ENCODE measurements at places on chromosomes 3 and 15.

GRCh38 chr3:104909721-104910120 lies 457.0 kb upstream of the ALCAM start:
- no peak for DNase-seq

- no peak for DNase-seq
Observed at GRCh38 chr15:62877276-62877857, 165.2 kb upstream of the TPM1 start.

GRCh38 chr3:125052624-125053303 lies 3.0 kb downstream of the HEG1 start:
- DNase-seq, result no peak

DNA sequence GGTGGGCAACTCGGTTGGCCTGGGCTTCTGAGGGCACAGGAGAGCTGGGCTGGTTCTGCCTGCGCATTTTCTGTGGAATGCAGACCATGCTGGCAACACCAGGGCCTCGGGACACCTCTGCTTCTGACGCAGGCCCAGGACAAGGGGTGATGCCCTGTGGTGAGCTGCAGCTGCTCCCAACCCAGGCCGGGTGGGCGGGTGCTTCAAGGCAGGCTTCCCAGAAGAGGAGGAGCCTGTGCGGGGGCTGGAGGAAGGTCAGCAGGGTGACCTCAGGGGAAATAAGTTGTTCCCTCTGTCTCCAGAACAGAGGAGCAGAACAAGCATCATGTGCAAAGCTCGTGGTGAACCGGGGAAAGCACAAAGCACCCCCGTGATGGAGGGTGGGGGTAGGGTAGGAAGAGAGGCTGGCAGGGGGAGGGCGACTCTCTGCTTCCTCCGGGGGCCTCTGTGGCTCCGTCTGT lies 11.0 kb upstream of the PLXNA1 start:
- no peak for DNase-seq

- DNase-seq, result no peak
Observed at GRCh38 chr3:58352626-58353025, 19.9 kb downstream of the PXK start.

- DNase-seq, result no peak
Observed at GRCh38 chr3:35654476-35654875, 15.2 kb downstream of the ARPP21 start.

DNA sequence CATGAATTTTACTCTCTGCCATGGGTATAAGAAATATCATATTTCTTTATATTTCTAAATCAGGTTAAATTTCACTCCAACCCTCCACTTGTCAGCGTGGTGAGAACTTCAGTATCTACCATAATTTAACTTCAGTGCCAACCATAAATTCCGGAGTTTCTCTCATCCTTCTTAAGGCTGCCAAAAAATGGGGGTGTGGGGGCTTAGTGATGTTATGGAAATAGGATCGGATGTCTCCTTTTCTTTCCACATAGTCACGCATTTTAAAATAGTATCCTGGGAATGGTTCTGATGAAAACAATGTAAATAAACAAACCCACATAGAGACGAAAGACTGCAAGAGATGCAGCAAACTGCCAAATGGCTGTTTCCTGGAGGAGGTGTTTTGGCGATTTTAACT lies 12.9 kb upstream of the FAM3D start:
- DNase-seq, result no peak

GRCh38 chr3:122660297-122660974 lies 20.2 kb upstream of the PARP14 start:
- no peak for DNase-seq

- DNase-seq, result no peak
Observed at GRCh38 chr15:49843725-49844124, 222.9 kb downstream of the DTWD1 start.

DNA sequence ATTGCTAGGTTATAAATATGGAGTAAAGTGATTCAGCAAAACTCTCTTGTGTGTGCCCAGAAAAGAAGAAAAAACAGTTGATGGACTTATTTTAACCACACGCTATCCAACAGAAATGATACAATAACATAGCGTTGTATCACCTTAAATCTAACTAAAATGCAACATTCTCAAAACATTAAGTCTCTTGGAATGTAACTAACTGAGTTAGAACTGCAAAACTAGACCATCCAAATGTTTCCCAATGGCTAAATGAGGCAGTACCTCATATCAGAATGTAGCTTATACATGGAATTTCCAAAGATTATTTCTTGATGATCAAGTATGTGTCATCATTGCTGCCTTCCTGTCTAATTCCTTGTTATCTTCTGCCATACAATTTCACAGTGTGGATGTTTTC lies 187.9 kb downstream of the CNTN3 start:
- DNase-seq, result no peak

DNA sequence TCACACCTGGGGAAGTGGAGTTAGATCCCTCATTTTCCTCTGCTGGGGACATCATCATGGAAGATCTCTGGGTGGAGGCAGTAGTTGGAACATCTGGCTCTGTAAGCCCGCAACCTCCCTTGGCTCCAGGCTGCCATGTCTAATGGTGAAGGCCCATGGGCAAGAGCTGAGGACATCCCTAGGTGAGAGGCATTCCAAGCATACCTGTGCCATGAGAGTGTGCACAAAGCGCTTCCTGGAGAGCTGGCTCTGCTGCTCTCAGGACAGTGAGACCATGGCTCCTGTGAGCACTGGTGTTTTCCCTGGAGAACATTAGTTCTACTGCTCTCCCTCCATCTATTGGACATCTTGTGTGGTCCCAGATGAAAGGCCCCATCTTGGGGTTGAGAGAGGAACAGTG lies 7.7 kb downstream of the MAPKAPK3 start:
- no peak for DNase-seq

Data from stimulated activated naive CD4-positive, alpha-beta T cell (primary cell).